ENCODE measurements at places on chromosomes 11 and 22.

DNA sequence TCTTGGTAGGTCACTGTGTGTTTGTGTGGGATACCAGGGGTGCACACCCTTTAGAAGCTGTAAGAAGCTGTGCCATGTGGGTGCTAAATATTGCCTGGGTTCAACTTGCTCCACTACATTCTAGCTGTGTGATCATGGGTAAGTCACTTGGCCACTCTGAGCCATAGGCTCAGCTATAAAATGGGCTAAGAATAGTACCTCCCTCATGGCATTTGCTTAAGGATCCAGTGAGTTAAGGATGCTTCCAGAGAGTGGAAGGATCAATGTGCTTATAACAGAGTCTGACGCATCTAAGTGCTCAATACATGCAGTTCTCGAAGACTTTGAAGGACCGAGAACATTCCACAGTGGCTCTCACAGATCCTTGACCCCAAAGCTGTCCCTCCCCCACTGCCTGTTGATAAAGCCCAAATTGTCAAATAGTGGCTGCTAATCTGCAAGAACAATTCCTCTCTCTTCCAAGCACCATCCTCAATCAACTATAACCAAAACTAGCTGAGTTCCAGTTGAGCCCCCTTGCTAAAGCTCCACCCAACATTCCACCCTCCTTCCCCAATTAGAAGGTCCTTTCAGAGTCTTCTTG, 13.2 kb upstream of the TMPRSS6 start:
- DNase-seq: no peak

- no peak for DNase-seq
These were observed 192.1 kb downstream of the LUZP2 start for GRCh38 chr11:24688981-24689380.

GRCh38 chr11:88103337-88104206, 71.7 kb downstream of the RAB38 start:
- DNase-seq: no peak

DNA sequence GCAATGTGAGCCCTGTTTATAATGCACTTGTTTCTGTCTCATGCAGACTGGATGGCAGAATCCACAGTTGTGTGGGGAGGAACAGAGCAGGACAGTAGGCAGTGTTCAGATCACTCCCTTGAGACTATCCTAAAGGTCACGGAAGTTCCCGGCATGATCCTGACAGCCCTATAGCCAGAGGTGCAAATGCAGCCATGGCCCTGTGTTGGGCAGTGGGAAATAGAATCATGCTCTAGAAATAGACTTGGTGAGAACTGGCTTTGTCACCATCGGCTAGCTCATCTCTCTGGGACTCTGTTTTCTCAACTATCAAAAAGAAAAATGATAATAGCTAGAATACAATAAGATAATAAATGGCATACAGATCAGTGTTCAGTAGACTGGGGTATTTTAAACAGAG, 123.2 kb downstream of the FEZ1 start:
- no peak for DNase-seq

All from activated T-helper 1 cell treated with anti-CD3 and anti-CD28 coated beads, Interleukin-2, amount 50 U/mL, for 16 hours (primary cell).